ENCODE measurements at places on chromosomes 3 and 15. TPM values are rescaled to one million over a fixed set of nuclear protein-coding genes. Genes with fewer than 3 reads are reported as not detected.

Gene GOLGA8M
- total RNA-seq: 0.45 TPM

Gene GP5
- not detected for total RNA-seq

Gene ADPRH
- total RNA-seq: 0.70 TPM

Gene DCLK3
- not detected for total RNA-seq

Gene CCR3
- 0.94 TPM for total RNA-seq

Gene SMCO1
- total RNA-seq: not detected

Gene NBEAL2
- total RNA-seq: 1.5 TPM

Gene CATSPER2
- 0.45 TPM for total RNA-seq

Gene NUDT16
- total RNA-seq: 11.0 TPM

Gene TYRO3
- 9.7 TPM for total RNA-seq

Gene C3orf80
- 0.59 TPM for total RNA-seq

Gene TMEM108
- 0.12 TPM for total RNA-seq

Gene CHRFAM7A
- 1.9 TPM for total RNA-seq

Gene PEX5L
- not detected for total RNA-seq

Gene ADGRG7
- total RNA-seq: 0.12 TPM

Gene STXBP5L
- total RNA-seq: not detected

Gene FAM174B
- total RNA-seq: 4.0 TPM

Gene EXD1
- not detected for total RNA-seq

Gene PPP2R3A
- total RNA-seq: 7.0 TPM

Gene ABHD6
- total RNA-seq: 5.6 TPM

Gene MYZAP
- total RNA-seq: not detected

Gene LMAN1L
- not detected for total RNA-seq

Gene RPL39L
- total RNA-seq: 11.3 TPM

Gene STX19
- not detected for total RNA-seq

Gene PAK6
- not detected for total RNA-seq

Gene SYNPR
- total RNA-seq: not detected

Gene SKOR1
- total RNA-seq: under 0.01 TPM

Gene STT3B
- 143 TPM for total RNA-seq

Gene DOCK3
- total RNA-seq: 0.12 TPM

Gene SSUH2
- 0.12 TPM for total RNA-seq

Gene PCLAF
- 11.4 TPM for total RNA-seq

Gene DNAJA4
- 3.2 TPM for total RNA-seq

Gene RPP14
- 8.0 TPM for total RNA-seq

Gene CSK
- 22.6 TPM for total RNA-seq

Gene CORO2B
- total RNA-seq: 11.2 TPM

Gene ACTRT3
- 3.3 TPM for total RNA-seq

Gene TTLL13
- not detected for total RNA-seq
